ENCODE measurements at places on chromosomes 6 and 20. TPM values are rescaled to one million over a fixed set of nuclear protein-coding genes. Genes with fewer than 3 reads are reported as not detected.

- DNase-seq: no peak
These were observed 17.9 kb upstream of the TRIM26 start for GRCh38 chr6:30231067-30231466.

- DNase-seq: no peak
These were observed 89.9 kb upstream of the MTHFD1L start for GRCh38 chr6:150775415-150776203.

- no peak for DNase-seq
These were observed 303.1 kb downstream of the HAO1 start for GRCh38 chr20:7637184-7637583.

- no peak for DNase-seq
These were observed 202.8 kb upstream of the BTBD3 start for GRCh38 chr20:11714886-11715285.

- DNase-seq: no peak
These were observed 40.5 kb downstream of the AKIRIN2 start for GRCh38 chr6:87661503-87661902.

- no peak for DNase-seq
These were observed 3.9 kb downstream of the PRDM1 start for GRCh38 chr6:106090001-106090400.

GRCh38 chr6:53134601-53135235 is 13.9 kb downstream of the GCM1 start:
- DNase-seq: no peak

- no peak for DNase-seq
These were observed 22.7 kb downstream of the OLIG3 start for GRCh38 chr6:137471497-137471896.

DNA sequence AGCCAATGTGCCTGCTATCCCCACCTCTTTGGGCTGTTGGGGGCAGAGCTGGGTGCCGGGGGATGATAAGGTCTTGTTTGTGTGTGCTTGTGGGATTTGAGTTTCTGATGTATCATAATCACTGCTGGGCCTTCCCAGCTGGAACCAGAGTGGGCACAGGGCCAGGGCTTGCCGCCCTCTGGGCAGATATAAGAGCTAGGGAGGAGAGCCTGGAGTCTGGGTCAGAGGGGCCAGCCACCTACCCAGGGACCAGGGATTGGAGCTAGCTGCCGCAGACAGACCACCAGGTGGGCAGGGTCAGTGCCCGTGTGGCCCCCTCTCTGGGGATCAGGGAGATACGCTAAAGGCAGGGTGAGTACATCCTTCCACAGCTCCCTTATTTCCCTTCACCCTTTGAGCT is 3.1 kb upstream of the TLDC2 start:
- DNase-seq: no peak

DNA sequence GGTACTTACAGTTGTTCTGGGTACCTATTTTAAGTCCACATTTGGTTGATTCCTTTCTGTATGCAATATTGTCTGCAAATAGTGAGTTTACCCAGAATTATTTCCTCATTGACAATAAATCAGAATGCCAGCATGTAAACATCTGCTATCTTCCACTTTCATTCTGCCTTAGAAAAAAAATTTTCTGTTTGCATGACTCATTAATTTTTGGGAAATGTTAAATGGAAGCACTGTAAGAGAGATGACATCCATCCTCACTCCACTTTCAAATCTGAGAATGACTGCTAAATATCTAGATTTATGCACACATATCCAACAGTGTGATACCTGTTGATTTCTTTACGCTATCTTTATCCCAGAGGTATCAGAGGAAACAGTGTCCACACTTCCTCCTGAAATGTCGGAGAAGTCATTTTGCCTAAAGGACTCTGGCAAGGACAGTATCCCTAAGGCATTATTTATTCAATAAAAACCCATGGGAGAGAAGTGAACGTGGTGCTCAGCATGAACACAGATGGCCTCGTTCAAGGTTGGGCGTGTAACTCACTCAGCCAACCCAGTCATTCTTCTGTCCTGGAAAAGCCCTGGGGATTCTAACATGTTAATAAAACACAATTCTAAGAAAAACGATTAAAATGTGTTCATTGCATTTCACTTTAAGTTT is 780.9 kb downstream of the QKI start:
- no peak for DNase-seq

Gene IL17F
- total RNA-seq: not detected

- no peak for DNase-seq
These were observed 191.1 kb upstream of the SGK1 start for GRCh38 chr6:134508862-134509498.
